ENCODE measurements at places on chromosomes 5 and 9.

GRCh38 chr5:43711496-43711895 is 108.5 kb downstream of the NNT start:
- peak; percentile 46 for DNase-seq

DNA sequence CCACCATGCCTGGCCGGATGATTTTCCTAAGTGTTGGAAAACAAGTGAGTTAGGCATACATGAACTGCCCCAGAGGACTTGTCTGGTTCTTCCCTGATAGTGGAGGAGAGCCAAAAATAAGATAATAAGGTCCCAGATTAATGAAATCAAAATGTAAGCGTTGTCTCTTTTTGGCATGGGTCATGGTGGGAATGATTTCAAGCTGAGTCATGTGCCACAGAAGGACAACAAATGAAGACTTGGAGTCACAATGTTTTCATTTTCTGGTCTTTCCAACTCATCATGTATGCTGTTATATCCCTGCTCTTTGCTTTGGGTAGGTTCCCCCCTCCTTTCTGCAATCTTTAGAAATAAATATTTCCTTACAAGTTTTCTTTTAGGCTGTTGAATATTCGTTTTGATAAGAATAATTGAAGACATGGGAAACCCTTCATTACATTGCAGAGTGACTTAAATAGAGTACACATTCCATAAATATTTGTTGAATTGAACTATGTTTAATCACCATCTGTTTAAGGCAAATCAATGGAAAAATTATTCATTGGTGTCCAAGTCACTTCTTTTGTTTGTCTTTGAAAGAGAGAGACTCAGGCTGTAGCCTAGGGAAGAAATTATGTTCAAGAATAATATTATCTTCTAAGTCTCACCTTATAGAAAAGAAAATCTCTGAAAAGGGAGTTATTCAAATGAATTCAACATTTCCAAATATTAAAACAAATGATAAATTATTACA is 196.3 kb downstream of the CSNK1G3 start:
- DNase-seq: peak; percentile 75

DNA sequence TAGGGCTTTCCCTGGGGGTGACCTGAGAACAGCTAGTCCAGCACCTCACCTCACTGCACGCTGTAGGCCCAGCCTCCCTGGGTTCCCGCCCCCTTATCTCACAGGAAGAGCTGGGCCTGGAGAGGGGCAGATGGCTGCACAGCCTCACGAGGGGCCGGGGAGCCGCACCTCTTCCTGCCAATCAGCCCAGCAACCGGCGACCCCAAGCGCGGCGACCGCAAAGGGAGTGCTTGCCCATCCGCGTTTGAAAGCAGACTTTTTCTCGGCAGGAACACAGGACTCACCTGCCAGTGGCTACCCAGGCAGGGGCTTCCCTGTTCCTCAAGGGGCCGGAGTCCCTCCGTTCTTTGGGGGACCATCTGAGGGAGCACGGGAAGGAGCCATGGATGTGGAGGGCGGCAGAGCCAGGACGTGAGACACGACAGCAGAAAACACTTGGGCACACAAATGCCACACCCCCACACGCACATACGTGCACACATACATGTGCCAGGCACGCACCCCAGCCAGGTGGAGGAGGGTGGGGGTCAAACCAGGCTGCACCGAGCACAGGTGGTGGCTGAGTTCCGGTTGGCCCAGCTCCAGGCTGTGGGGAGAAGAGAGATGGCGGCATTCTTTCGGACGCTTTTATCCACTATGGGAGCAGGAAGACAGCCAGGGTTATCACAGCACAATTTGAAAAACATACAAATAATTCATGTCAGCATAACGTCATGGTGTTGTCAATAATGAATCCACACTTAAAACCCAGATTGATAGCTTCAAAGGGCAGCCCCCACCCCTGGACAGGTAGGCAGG is 11.3 kb downstream of the TMEM250 start:
- no peak for DNase-seq

DNA sequence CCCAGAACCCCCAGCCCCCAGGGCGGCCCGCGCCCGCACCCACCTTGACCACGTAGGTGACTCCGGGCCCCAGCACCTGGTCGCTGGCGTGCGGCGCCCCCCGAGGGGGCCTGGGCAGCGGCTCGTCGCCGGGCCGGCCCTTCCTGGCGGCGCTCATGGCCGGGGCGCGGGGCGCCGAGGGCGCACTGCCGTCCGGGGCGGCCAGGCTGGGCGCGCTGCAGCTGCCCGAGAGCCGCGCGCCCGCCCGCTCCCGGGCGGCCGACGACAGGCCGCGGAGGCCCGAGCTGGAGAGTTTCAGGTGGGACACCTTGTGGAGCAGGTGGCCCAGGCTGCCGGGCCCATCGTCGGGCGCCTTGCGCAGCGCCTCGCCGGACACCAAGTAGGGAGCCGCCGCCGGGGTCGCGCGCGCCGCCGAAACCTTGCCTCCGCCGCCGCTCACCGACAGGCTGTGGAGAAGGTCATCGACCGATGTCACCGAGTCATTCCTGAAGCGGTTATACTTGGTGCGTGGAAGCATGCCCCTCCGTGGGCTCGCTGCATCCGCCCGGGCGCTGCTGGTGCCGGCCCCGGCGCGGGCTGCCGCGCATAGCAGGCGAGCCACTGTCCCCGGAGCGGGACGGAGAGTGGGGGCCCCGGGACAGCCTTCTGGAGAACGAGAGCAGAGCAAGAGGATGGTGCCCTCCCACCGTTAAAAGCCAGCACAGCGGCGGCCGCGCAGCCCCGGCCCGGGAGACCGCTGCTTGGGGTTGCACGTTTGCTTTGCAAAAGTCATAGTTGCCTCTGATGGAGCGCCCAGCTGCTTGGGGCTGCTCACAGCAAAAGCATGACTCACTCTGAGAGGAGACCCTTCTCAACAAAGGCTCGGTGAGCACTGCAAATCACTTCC is at the start of gene SHC3:
TSS of gene SHC3 (minus strand) at position 875 of the 886 bp plus-strand sequence. CDS start at position 517, 358 bp downstream.
- DNase-seq: peak; percentile 58

GRCh38 chr5:135220394-135221186 is 178.4 kb downstream of the MACROH2A1 start:
- no peak for DNase-seq

GRCh38 chr9:115133649-115134048 is 15.7 kb upstream of the TNC start:
- DNase-seq: peak; percentile 71

- no peak for DNase-seq
These were observed 40.5 kb downstream of the PTTG1 start for GRCh38 chr5:160462167-160462566.

DNA sequence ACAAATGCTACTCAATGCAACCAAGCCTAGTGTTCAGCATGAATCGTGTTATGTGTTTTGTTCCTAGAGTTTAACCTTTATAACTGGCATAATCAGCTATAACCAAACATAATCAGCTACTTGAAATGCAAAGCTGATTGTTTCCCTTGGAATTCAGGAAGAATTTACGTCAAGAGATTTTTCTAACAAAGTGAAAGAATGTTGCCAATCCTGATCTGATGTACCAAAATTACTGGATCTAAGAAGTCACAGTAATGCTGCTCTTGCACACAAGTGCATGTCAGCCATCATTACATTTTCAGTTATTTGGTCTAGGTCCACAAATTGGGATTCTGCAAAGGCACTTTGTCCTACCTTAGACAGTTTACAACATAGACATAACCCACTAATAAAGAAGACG is 662.3 kb upstream of the SEMA6A start:
- no peak for DNase-seq

DNA sequence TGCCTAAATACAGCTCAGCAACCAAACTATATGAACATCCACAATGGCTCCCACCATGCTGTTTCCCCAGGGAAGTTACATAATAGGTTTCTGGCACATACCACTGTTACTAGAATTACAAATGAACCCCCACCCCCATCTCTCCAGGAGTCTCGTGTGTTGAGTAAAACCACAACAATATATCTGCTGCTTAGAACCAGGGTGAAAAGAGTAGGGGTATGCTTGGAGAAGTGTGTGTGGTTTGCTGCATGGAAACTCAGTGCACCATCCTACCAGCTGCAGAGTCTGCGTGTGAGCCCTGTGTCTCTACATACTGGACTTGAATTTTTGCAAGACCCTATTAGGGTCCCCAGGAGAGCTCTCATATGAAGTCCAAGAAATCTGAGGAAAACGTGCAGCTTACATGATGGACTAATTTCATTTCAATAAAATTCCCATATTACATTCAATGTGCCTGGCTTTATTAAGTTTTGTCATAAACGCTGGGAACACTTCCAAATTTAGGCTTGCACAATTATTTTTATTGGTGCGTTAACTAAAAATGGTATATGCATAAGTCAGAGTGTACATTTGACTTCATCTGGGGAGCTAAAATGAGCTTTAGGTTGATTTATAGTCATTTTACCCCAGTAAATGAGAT is 104.5 kb upstream of the NFIB start:
- peak; percentile 47 for DNase-seq

GRCh38 chr9:1978941-1979340 is 36.2 kb upstream of the SMARCA2 start:
- peak; percentile 62 for DNase-seq

DNA sequence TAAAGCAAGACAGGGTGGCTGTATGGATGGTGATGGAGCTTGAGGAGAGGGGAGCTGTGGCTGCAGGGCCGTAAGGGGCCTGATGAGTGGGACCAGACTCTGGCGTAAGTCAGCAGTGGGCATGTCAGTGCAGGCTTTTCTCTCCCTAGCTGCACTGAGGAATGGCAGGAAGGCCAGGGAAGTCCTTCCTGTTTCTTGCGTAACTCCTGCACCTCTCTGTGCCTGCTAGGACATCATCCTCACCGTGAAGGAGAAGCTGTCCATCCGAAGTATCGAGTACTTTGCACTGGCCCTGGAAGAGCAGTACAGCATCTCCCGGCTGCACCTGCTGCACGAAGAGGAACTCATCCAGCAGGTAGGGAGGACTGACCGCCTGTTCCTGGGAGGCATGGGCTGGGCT is 24.1 kb upstream of the TRMT10B start:
- no peak for DNase-seq

GRCh38 chr9:112969730-112970129 is 42.3 kb downstream of the ZNF883 start:
- no peak for DNase-seq

DNA sequence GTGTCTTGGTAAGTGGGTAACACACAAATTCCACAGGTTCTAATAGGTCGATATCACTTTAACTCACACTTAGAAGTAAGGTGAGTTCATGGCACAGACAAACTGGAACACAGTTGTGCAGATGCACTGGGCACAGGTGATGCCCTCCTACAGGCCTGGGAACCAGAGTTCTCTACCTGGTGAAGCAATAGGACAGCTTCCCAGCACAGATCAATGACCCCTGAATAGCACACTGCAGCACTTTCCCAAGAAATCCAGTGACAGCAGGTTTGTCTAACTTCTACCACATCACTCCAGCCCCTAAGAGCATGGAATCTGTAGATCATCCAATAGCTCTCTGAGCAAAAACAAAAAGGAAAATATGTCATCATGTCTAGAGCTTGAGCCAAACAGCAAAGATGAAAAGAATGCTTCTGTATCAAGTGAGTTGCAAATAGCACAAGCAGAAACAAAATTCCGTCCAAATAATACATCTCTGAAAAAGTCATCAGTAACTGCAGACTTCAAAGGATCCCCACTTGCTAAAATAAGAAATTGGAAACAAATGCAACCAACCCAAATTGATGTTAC is 33.5 kb downstream of the MOCS2 start:
- DNase-seq: peak; percentile 6

DNA sequence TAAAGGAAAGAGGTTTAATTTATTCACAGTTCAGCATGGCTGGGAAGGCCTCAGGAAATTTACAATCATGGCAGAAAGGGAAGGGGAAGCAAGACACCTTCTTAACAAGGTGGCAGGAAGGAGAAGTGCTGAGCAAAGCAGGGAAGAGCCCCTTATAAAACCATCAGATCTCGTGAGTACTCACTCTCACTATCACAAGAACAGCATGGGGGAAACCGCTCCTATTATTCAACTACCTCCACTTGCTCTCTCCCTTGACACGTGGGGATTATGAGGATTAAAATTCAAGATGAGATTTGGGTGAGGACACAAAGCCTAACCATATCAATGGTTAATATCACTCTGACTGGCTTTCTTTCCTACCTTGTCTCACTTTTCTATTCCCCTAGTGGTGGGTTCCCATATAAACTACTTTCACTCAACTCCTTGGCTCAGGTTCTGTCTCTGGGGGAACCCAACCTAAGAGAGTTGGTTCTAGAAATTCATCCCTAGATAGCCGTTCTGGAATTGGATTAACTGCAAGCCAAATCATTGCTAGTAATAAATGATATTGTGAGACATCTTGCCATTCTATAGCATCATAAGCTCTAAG is 749.8 kb upstream of the GRAMD2B start:
- DNase-seq: no peak

- peak; percentile 30 for DNase-seq
These were observed 48.3 kb downstream of the SLCO6A1 start for GRCh38 chr5:102450313-102450990.

- DNase-seq: no peak
These were observed 81.0 kb downstream of the MACROH2A1 start for GRCh38 chr5:135318037-135318436.

DNA sequence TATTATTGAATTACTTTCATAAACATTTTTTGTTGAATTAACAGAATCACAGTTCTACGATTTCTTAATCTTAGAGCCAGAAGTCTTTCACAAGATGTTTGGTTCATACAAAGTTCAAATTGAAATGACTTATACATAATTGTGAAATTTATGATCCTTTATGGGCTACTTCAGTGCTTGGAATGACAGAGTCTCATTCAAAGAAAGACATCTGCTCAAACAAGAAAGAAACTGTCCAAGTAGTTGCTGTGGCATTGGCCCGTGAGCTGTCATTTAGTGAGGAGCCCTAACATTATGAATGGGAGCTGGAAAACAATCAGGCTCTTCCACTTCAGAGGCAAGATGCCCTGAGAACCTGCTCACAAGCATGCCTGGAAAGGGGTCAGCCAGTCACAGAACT is 63.4 kb downstream of the AUH start:
- peak; percentile 58 for DNase-seq

- no peak for DNase-seq
These were observed 210.3 kb downstream of the SREK1 start for GRCh38 chr5:66354422-66354821.

DNA sequence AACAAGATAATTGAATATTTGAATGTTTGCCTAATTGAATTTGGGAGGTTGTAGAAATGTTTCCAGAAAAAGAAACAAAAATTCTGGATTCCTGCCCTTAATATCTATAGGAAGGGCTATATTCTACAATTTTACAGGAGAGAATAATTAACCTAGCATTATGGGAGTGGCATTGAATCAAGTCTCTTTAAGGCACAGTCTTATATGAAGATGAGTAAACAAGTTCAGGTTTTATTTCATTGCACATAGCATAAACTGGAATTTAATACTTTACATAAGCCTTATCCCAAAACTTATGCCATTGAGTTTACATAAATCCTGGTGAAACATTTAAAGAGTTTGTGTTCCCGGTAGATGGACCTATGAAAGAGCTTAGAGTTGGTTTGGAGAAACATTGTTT is 138.1 kb upstream of the ADAMTSL1 start:
- DNase-seq: no peak

GRCh38 chr9:95626341-95626740 is 109.6 kb upstream of the PTCH1 start:
- no peak for DNase-seq

GRCh38 chr5:180395540-180396274 is 42.6 kb upstream of the GFPT2 start:
- no peak for DNase-seq

GRCh38 chr9:89810431-89810830 is 205.6 kb downstream of the GADD45G start:
- DNase-seq: no peak
